ENCODE measurements at places on chromosomes 13 and 19. TPM values are rescaled to one million over a fixed set of nuclear protein-coding genes. Genes with fewer than 3 reads are reported as not detected.
A peak's percentile ranks its signal among the peaks of the same experiment; 100 is the strongest.

- no peak for DNase-seq
- H3K36me3 ChIP-seq = no peaks in the 10 kb centered on the region
- no peak overlapping the region for H3K27ac ChIP-seq
- no peaks in the 10 kb centered on the region for H3K27me3 ChIP-seq
- no peaks in the 10 kb centered on the region for H3K4me1 ChIP-seq
Measured at GRCh38 chr13:73900591-73900990, 233.6 kb downstream of the KLF12 start.

DNA sequence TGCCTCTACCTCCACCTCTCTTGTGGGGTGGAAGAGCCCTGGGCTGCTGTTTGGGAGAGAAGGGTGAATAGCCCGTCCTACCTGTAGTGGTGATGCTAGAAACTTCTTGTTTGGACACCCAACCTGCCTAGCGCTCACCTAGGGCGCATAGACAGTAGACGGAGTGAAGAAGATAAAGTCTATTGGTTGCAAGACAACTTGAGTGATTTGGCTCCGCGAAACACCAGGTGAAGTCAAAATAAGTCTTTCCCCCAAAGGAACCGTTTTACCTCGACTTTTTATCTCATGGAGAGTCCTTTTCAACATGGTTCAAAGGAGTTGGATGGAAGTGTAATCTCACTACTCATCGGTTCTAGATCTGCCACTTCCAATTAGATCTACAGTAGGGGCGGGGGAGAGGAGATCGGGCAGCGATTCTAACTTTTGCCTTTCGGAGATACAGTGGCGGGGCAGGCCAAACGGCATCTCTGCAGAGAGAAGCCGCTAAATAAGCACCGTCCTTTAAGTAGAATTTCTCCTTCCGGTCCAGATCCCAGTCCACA lies 694 bp upstream of the ZIC5 start:
- H3K36me3 ChIP-seq = peaks cover 4% of the 10 kb centered on the region
- H3K4me1 ChIP-seq = peaks cover 16% of the 10 kb centered on the region
- DNase-seq = no peak
- peak overlapping the region; percentile 50 for H3K27ac ChIP-seq

DNA sequence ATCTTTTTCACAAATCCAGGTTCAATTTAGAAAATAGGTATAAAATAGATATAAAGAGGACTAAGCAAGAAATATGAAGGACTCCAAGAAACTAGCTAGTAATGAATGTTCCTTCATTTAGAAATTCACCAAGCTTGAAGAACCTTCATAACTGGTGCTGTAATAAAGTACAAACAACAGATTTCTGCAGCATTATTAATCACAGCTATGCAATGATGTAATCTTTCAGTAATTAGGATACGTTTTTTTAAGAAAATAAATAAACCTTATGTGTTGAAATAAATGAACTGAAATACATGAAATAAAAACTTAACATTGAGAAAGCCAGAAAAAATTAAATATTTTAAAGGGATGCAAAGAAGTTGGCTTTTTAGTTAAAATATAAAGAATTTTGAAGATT lies 236.1 kb downstream of the RGCC start:
- no peak overlapping the region for H3K4me3 ChIP-seq
- H3K36me3 ChIP-seq = peaks cover 14% of the 10 kb centered on the region
- no peak for DNase-seq
- no peak overlapping the region for H3K27ac ChIP-seq
- H3K4me1 ChIP-seq = no peaks in the 10 kb centered on the region
- no peaks in the 10 kb centered on the region for H3K27me3 ChIP-seq

GRCh38 chr19:9885077-9885552 lies 50.0 kb downstream of the PIN1 start:
- H3K27ac ChIP-seq = no peak overlapping the region
- H3K36me3 ChIP-seq = no peaks in the 10 kb centered on the region
- H3K4me1 ChIP-seq = no peaks in the 10 kb centered on the region
- H3K27me3 ChIP-seq = no peaks in the 10 kb centered on the region
- no peak for DNase-seq
- H3K4me3 ChIP-seq = no peak overlapping the region

FGF9 gene
- 0.47 TPM for total RNA-seq

- no peak overlapping the region for H3K27ac ChIP-seq
- H3K36me3 ChIP-seq = no peaks in the 10 kb centered on the region
- no peak overlapping the region for H3K4me3 ChIP-seq
- no peak for DNase-seq
Measured at GRCh38 chr19:29569038-29569911, 36.8 kb upstream of the POP4 start.

DNA sequence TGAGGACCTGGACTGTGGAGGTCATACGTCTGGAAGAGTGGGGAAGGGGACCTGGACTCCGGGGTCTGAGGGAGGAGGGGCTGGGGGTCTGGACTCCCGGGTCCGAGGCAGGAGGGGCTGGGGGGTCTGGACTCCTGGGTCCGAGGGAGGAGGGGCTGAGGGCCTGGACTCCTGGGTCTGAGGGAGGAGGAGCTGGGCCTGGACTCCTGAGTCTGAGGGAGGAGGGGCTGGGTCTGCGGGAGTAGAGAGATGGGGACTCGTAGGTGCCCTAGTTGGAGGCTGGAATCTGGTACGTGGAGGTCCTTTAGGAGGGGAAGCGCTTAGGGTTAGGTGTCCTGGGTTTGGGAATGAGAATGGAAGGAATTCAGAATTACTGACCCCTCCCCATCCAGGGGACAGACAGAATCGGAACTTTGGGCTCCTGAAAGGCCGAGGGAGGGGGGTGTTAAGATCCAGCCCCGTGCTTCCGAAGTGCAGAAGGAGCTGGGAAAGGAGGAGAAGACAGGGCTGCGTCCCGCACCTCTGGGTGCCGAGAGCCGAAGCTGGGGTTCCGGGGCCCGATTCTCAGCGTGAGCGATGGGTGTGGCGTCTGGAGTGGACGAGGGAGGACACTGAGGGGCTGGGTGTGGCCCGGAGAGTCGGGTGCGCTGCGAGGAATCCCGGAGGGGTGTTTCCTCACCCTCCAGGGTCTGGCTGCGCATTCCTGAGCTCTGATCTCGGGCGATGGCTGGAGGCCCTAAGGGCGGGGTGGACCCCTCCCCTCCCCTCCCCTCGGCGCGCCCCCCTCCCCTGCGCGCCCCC lies 608 bp downstream of the MYADM start:
- H3K36me3 ChIP-seq = peaks cover 13% of the 10 kb centered on the region
- H3K4me1 ChIP-seq = peaks cover 43% of the 10 kb centered on the region
- DNase-seq = peak; percentile 38
- peaks cover under 1% of the 10 kb centered on the region for H3K27me3 ChIP-seq

DNA sequence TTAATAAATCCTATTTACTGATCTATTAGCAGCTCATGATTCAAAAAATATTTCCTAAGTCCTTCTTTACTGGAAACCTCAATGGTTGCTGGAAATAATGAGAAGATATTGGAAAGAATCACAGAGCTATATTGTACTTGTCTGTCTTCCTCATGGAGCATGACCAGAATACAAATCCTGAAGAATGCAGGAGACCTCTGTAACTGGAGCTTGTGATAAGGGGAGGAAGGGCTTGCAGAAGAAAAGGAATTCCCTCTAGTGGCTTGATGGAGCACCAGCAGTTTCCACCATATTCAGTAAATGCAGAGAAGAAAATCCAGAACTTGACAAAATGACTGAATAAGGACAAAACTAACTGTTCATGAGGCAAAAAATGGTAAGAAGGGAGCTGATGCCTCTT lies 1333.1 kb downstream of the EFNB2 start:
- H3K4me3 ChIP-seq = no peak overlapping the region
- no peak for DNase-seq
- H3K27ac ChIP-seq = no peak overlapping the region

GRCh38 chr13:88429862-88430261 lies 758.7 kb downstream of the SLITRK5 start:
- H3K27ac ChIP-seq = no peak overlapping the region
- no peaks in the 10 kb centered on the region for H3K36me3 ChIP-seq
- no peaks in the 10 kb centered on the region for H3K27me3 ChIP-seq
- DNase-seq = no peak
- no peak overlapping the region for H3K4me3 ChIP-seq
- no peaks in the 10 kb centered on the region for H3K4me1 ChIP-seq

DNA sequence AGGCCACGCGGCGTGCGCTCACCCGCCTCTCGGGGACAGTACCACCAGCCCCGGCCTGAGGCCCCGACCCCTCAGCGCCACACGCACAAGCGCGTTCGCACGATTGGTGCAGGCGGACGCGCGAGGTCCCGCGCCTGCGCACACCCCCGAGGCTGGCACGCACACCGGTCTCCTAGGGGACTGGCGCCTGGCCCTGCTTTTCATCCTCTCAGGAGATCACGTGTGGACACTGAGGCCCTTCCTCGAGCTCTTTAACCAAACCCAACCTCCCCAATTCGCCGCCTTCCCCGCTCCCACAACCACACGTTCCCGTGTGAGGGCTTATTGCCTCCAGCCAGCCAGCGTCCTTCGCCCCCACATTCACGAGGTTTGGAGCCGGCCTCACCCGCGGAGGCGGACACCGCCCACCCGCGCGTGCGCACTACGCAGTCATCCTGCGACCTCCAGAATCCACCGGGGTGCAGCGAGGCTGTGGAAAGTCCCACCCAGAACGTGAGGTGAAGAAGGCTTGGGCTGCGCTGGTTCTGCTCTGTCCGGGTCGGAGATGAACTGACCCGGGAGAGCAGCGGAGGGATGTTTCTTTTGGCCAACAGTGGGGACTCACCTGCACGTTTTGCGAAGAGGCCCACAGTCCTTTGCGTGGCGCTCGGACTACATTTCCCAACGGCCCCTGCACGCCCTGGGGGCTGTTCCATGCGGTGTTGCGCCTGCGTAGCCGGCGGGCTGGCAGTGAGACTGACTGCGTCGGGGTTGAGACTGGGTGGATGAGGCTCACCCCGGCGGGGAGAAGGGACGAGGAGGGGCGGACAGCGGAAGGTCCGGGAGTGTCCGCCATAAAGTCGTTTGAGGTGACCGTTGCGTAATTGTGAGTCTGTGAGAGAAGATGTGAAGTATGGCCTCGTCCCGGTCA lies 539 bp upstream of the ZNF667 start:
- no peaks in the 10 kb centered on the region for H3K27me3 ChIP-seq
- no peaks in the 10 kb centered on the region for H3K4me1 ChIP-seq
- peak overlapping the region; percentile 70 for H3K4me3 ChIP-seq
- peak overlapping the region; percentile 63 for H3K27ac ChIP-seq
- peak; percentile 5 for DNase-seq

GRCh38 chr13:67107979-67108378 lies 122.2 kb downstream of the PCDH9 start:
- H3K27ac ChIP-seq = no peak overlapping the region
- H3K4me1 ChIP-seq = no peaks in the 10 kb centered on the region
- no peaks in the 10 kb centered on the region for H3K27me3 ChIP-seq
- DNase-seq = no peak
- H3K36me3 ChIP-seq = no peaks in the 10 kb centered on the region
- H3K4me3 ChIP-seq = no peak overlapping the region

- no peak overlapping the region for H3K27ac ChIP-seq
- H3K4me3 ChIP-seq = no peak overlapping the region
- H3K36me3 ChIP-seq = no peaks in the 10 kb centered on the region
- peaks cover 8% of the 10 kb centered on the region for H3K27me3 ChIP-seq
- no peak for DNase-seq
Measured at GRCh38 chr13:44651209-44651608, 75.1 kb upstream of the TSC22D1 start.

LRRC63 gene
- 0.17 TPM for total RNA-seq

GRCh38 chr19:33758541-33759013 lies 38.1 kb upstream of the KCTD15 start:
- DNase-seq = no peak
- no peaks in the 10 kb centered on the region for H3K27me3 ChIP-seq
- no peak overlapping the region for H3K4me3 ChIP-seq
- no peaks in the 10 kb centered on the region for H3K4me1 ChIP-seq

C19orf38 gene
- 4.0 TPM for total RNA-seq

KLHL1 gene
- total RNA-seq = not detected

DNA sequence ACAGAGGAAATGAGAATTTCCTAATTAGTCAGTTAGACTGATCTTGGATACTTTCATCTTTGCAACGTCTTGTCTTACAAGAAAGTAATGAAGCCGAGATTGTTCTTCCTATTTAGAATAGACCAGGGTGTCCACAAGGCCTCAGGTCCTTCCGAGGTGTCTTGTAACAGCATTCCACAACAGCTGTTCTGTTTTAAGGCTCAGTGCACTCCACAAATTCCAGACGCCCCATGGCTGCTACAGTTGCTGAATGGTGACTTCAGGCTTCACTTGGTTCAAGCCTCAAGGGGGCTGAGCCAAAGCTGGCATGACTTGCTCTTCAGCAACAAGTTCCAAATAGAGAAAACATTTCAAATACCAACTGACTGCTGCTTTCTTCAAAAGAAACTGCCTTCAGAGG lies 143.4 kb downstream of the SHISA2 start:
- no peak overlapping the region for H3K27ac ChIP-seq
- H3K4me1 ChIP-seq = no peaks in the 10 kb centered on the region
- H3K36me3 ChIP-seq = no peaks in the 10 kb centered on the region
- no peak for DNase-seq
- H3K4me3 ChIP-seq = no peak overlapping the region

DNAAF3 gene
- total RNA-seq = not detected

TTC9B gene
- not detected for total RNA-seq

HSH2D gene
- total RNA-seq = 35.2 TPM

DNA sequence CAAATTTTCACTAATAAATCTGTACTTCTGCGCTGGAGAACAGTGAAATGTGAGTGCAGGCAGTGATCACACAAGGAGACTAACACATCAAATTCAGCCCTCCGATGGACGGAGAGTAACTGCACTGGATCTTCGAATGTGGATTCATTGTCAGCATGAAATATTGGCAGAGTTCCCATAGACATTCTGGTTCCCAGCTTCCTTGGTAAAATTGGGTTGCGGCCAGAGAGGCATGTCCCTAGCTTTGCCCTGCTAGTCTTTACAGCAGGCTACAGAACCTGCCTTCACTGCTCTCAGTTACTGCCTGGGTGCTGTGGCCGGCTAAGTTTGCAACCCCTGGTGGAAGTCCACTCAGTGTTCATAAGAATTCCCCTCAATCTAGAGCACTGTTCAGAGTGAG lies 32.3 kb upstream of the UQCRFS1 start:
- H3K27ac ChIP-seq = no peak overlapping the region
- H3K4me1 ChIP-seq = no peaks in the 10 kb centered on the region
- H3K36me3 ChIP-seq = no peaks in the 10 kb centered on the region
- H3K27me3 ChIP-seq = peaks cover 5% of the 10 kb centered on the region
- no peak overlapping the region for H3K4me3 ChIP-seq

DNA sequence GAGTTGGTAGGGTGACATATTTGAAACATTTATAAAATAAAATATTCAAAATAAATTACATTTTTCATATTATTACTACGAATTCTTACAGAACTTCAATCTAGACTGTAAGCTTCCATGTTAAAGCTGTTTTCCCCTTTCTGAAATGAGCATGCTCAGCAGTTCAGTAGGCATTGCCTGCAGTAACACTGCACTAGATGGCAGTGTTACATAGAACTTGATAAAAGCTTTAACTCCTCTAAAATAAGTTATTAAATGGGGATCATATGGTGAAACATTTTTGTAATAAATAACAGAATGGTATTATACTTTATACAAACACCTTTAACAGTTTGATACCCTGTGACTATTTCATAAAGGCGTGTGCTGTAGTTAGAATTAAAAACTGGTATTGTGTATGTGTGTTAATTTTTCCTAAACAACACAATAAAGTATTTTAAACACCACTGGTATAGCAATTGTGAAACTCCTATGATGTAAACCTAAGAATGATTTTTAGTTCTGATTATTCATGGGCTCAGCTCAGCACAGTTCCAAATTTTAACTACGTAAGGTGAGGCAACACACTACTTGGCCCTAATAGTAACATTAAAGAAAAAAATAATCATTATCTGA lies 11.6 kb upstream of the GPR18 start:
- H3K27me3 ChIP-seq = no peaks in the 10 kb centered on the region
- no peak overlapping the region for H3K4me3 ChIP-seq
- H3K27ac ChIP-seq = no peak overlapping the region
- H3K36me3 ChIP-seq = peaks cover 26% of the 10 kb centered on the region

GRCh38 chr13:60663788-60664187 lies 266.8 kb downstream of the TDRD3 start:
- H3K4me3 ChIP-seq = no peak overlapping the region
- no peaks in the 10 kb centered on the region for H3K27me3 ChIP-seq
- H3K27ac ChIP-seq = no peak overlapping the region
- H3K4me1 ChIP-seq = no peaks in the 10 kb centered on the region
- no peak for DNase-seq
- H3K36me3 ChIP-seq = no peaks in the 10 kb centered on the region

Measured in activated T-helper 1 cell treated with anti-CD3 and anti-CD28 coated beads, Interleukin-12 subunit alpha, Interleukin-12 subunit beta, Interleukin-2, Interleukin-4 antibody, amounts not matched to agents 30 ng/mL and 10 ng/mL and 1 ng/mL, durations not matched to agents 14 hours and 24 hours and 36 hours (primary cell).